ENCODE measurements at places on chromosomes 4 and X.

- DNase-seq: peak; percentile 26
These were observed 2.5 kb downstream of the P2RY8 start for GRCh38 chrX:1534301-1535168.

DNA sequence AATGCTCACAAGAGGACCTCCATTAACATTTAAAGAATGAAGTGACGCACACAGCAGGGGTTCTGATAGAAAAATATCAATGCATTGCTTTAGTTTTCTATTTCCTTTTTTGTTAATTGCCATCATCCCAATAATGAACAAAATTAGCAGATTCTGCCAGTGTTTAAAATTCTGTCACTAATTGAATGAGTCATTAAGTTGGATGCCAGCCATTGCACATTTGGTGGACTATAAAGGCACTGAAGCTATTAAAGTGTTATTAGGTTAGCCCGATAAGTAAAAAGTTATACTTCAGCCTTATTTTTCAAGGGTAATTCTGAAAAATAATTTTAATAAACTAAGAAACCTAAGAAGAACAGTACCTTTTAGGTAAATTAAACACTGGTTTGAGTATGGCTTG lies 53.1 kb downstream of the MAP3K15 start:
- no peak for DNase-seq

GRCh38 chrX:24513416-24513815 lies 48.3 kb downstream of the PDK3 start:
- no peak for DNase-seq

DNA sequence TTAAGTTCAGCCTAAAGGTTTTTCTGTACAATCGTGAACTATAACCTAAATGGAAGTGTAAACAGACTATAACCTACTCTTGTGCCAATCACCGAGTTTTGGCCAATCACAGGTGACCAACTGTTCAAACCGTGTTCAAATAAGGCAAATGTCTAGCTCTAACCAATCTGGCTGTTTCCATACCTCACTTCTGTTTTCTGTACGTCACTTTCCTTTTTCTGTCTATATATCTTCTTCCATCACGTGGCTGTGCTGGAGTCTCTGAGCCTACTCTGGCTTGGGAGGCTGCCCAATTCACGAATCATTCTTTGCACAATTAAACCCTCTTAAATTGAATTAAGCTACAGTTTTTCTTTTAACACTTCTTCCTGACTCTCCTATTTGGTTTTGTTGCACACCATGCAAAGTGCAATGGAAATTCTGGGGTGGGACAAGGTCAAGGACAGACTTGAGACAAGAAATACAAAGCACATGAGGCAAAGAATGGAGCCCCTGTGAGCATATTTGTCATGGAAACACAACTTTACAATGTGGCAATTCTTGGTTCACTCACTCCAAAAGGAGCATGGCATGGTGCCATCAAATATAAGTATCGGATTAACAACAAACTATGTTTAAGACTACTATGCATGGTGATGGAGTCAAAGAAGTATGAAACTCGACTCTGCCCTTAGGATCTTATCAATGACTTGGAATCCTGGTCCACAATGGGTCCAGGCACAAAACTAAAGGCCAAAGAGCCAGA lies 115.7 kb upstream of the FAM9B start:
- no peak for DNase-seq

GRCh38 chr4:100288161-100288560 lies 97.9 kb upstream of the DDIT4L start:
- no peak for DNase-seq

DNA sequence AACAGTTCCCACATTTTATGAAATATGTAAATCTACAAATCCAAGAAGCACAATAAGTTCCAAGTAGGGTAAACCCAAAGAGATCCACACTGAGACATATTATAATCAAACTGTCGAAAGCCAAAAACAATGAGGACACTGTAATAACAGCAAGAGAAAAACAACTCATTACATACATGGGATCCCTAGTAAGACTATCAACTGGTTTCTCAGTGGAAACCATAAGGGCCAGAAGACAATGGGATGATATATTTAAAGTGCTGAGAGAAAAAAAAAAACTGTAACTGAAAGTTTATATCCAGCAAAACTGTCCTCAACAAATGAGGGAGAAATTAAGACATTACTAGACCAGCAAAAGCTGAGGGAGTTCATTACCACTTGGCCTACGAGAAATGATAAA lies 34.7 kb downstream of the GLRA2 start:
- DNase-seq: no peak

GRCh38 chrX:132216806-132217202 lies 2.4 kb downstream of the RAP2C start:
- no peak for DNase-seq

GRCh38 chrX:44742480-44743155 lies 101.2 kb upstream of the DUSP21 start:
- no peak for DNase-seq

- DNase-seq: no peak
These were observed 139.4 kb upstream of the HCCS start for GRCh38 chrX:10971759-10972158.

GRCh38 chrX:47556045-47556623 lies 4.9 kb upstream of the ARAF start:
- DNase-seq: peak; percentile 75

DNA sequence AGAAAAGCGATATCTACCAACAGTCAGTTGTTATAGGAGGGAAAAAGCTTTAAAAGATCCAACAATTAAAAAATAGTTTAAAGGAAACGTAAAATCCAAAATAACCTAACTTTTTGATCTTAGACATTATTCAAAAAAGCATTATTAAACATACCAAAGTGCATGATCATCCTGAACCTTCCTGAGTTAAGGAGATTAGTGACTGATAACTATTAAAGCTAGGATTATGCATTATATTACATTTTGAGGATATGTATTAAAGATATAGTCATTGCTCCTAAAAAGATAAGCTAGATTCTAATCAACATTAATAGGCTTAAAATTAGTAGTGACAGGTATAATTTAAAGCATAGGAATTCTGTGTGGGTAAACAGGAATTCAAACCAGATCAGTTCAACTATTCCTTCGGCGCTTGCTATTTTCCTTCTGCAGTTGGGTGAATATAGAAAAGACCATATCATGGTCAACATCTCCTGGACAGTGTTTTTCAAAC lies 139.6 kb downstream of the ADAMTS3 start:
- DNase-seq: no peak

GRCh38 chr4:104491481-104492182 lies 3.1 kb downstream of the CXXC4 start:
- DNase-seq: no peak

- DNase-seq: no peak
These were observed 586.5 kb upstream of the FTHL17 start for GRCh38 chrX:31658360-31658759.

GRCh38 chr4:667545-667925 lies 6.5 kb downstream of the ATP5ME start:
- no peak for DNase-seq

DNA sequence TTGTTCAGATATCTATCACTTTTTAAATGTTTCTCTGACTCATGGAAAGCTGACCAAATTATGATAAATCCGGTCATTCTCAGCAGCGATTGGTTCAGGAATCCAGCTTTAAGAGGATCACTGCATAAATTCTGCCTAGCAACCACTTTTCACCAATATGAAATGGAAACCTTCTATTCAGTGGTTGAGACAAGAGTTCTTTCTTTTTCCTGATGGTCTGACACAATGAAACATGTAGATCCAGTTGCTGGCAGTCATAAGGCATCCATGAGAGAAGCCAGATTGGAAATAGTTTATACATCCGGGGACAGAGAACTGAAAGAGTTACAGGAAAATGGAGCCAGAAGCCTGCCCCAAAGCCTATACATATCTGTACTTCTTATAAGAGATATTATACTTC lies 27.2 kb downstream of the MAB21L2 start:
- DNase-seq: no peak

GRCh38 chr4:96519291-96519690 lies 679.4 kb downstream of the PDHA2 start:
- DNase-seq: no peak

DNA sequence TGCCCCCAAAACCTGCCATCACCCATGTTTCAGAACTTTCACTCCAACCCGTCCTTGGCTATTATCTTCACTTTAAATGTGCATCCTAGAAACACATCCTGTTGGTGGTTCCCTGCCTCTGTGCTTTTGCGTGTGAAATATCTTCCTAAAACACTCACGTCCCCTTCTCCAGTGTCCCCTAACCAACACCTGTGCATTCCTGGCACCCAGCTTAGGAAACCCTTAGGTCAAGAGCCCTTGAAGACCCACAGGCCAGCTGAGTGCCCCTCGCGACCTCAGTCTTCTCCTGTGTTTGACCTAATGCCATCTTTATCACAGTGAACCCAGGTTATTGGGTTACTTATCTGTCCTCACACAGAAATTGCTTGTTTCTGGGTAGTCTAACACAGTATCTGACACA lies 117.6 kb downstream of the STK32B start:
- no peak for DNase-seq

DNA sequence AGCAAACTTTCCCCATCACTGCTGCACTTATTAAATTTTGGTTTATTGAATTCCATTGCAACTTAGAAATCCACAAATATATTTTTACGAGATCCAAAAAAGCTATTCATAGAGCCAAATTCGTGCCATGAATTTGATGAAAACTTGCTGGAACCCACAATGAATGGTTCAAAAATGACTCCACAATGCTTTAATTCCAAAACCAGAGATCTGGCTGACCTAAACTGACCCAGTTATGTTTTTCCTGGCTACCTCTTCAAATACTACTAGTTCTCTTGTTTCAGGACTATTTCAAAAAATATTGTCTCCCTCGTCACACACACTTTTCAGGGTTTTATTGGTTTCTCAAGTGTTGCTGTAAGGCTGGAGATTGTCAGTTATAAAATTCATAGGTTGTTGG lies 474.8 kb downstream of the PDGFC start:
- no peak for DNase-seq

GRCh38 chr4:179766938-179767337 lies 2324.7 kb upstream of the AGA start:
- DNase-seq: no peak

DNA sequence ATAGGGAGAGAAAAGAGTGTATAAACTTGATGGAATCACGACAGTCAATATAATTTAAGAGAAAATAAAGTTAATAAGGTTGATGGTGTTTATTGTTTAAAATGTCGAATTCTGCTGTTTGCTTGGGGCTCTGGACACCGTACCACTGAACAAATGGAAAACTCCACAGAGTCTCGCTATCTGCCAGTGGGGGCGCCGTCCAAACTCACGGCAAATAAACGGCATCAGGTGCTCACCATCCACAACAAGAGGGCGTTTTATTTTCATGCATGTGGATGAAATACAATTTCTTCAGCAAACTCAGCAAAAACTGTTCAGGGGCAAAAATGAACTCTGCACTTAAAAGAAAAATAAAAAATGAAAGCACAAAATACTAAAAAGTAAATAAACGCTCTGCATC lies 46.6 kb upstream of the FAM47C start:
- no peak for DNase-seq

- no peak for DNase-seq
These were observed 1742.8 kb downstream of the PCDH7 start for GRCh38 chr4:32462944-32463343.

- no peak for DNase-seq
These were observed 176.4 kb downstream of the NLGN4X start for GRCh38 chrX:6052111-6052745.

- DNase-seq: no peak
These were observed 743 bp downstream of the NKAP start for GRCh38 chrX:119942831-119943184.

GRCh38 chrX:118579417-118579816 lies 83.8 kb downstream of the DOCK11 start:
- DNase-seq: no peak
